Heart left ventricle (tissue), 16 donors: ENCODE measurements at places on chromosomes 6 and 20. TPM values are rescaled to one million over a fixed set of nuclear protein-coding genes. Genes with fewer than 3 reads are reported as not detected.

The RBBP8NL gene
- not detected for total RNA-seq

- no peak for DNase-seq
Observed at GRCh38 chr6:79574174-79574573, 36.9 kb upstream of the LCA5 start.

- no peak for DNase-seq
Observed at GRCh38 chr6:139485742-139486475, 111.5 kb upstream of the CITED2 start.

DNA sequence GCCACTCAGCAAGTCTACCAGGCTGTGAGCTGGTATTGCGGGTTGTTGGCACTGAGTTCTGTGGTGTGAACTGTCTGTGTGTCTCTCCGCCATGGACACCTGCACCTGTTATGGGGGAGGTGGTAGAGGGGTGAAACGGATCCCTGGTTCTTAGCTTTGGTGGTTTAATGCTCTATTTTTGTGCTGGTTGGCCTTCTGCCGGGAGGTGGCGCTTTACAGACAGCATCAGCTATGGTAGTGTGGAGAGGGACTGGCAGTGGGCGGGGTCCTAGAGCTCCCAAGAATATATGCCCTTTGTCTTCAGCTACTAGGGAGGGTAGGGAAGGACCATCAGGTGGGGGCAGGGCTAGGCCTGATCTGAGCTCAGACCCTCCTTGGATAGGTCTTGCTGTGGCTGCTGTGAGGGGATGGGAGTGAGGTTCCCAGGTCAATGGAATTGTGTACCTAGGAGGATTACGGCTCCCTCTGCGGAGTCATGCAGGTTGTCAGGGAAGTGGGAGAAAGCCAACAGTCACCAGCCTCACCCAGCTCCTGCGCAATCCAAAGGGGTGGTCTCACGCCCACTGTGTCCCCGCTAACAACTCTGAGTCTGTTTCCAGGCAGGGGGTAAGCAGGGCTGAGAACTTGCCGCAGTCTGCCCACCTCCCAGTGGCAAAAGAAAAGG is 154.3 kb downstream of the CCDC170 start:
- no peak for DNase-seq
